Stimulated activated CD4-positive, alpha-beta T cell treated with anti-CD3 and anti-CD28 coated beads, Interleukin-15, amount 100 ng/mL, for 48 hours (primary cell): ENCODE measurements at places on chromosomes 4 and X.

- no peak for DNase-seq
These were observed 129.2 kb downstream of the FAM53A start for GRCh38 chr4:1554876-1555265.

- no peak for DNase-seq
These were observed 151.1 kb upstream of the BCOR start for GRCh38 chrX:40248822-40249221.

DNA sequence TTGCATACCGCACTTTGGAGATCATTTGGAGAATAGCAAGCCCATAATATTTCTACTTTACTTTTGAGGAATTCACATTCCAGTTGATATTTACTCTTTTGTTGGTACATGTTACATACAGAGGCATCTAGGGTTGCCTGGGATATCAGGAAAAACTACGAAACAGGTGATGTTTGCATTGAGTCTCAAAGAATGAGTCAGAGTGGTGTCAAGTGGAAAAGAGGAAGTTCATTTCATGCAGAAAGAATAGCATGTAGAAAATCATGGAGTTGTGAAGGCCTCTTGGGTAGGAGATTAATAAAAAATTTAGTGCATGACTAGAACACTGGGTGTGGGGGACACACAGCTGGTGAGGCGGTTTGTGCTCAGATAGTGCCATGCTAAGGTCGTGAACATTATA lies 33.5 kb upstream of the ELOVL6 start:
- no peak for DNase-seq

- DNase-seq: no peak
These were observed 5.6 kb upstream of the HOPX start for GRCh38 chr4:56686537-56687231.

GRCh38 chr4:30792601-30793000 lies 72.4 kb downstream of the PCDH7 start:
- no peak for DNase-seq

DNA sequence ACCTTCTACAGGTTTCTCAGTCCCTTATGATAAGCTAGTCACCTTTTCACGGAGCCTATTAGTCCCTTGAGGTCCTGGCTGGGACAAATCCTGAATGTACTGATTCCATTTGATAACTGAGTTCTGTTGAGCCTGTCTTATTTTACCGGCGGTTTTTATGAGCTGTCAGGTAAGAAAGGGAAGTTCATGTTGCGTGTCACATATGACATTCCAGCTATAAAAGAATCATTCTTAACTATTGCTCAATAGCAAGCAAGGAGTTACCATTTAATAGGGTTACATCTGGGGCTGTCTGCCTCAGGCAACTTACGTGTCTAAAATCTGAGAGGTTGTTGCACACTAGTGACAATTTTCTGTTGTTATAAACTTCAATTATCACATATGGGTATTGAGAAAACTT lies 394.6 kb downstream of the TECRL start:
- no peak for DNase-seq

- DNase-seq: no peak
These were observed 60.4 kb downstream of the CAMK2D start for GRCh38 chr4:113701169-113701568.

GRCh38 chrX:123749643-123750042 lies 16.8 kb upstream of the THOC2 start:
- no peak for DNase-seq

GRCh38 chr4:122914292-122914904 lies 8.0 kb downstream of the NUDT6 start:
- DNase-seq: no peak

- DNase-seq: no peak
These were observed 5.6 kb downstream of the GPR78 start for GRCh38 chr4:8585721-8586212.

GRCh38 chr4:99755223-99755944 lies 61.2 kb upstream of the DAPP1 start:
- DNase-seq: no peak

DNA sequence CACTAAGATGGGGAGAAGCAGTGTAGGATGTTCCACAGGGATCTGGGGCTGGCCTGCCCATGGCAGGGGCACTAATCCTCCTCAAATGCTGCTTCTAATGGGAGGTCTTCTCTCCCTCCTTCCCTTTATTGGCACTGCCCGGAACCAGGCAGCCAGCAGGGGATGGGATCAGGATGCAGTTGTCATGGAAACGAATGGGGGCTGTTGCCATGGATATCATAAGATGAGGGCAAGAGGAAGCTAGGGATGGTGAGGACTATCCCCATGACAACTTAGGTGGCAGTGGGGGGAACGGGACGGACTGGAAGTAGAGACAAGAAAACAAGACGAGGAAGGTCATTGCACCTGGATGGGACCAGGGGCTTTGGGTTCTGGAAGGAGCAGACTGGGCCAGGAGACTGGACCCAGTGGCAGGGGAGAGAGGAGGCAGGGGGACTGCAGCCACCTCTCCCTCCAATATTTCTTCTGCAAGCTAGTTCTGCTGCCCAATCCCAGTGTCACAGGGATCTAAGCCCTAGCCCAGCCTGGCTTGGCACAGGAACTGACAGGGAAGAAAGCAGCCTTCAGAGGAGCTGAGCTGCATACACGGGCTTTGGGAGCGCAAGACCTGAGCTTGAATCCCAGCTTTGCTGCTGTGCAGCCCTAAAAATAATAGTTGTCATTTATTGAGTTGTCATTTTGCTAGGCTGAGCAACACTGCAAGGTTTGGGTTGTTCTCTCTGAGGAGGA lies 19.0 kb downstream of the IQSEC2 start:
- DNase-seq: no peak

GRCh38 chr4:149245333-149245732 lies 570.3 kb downstream of the IQCM start:
- no peak for DNase-seq

DNA sequence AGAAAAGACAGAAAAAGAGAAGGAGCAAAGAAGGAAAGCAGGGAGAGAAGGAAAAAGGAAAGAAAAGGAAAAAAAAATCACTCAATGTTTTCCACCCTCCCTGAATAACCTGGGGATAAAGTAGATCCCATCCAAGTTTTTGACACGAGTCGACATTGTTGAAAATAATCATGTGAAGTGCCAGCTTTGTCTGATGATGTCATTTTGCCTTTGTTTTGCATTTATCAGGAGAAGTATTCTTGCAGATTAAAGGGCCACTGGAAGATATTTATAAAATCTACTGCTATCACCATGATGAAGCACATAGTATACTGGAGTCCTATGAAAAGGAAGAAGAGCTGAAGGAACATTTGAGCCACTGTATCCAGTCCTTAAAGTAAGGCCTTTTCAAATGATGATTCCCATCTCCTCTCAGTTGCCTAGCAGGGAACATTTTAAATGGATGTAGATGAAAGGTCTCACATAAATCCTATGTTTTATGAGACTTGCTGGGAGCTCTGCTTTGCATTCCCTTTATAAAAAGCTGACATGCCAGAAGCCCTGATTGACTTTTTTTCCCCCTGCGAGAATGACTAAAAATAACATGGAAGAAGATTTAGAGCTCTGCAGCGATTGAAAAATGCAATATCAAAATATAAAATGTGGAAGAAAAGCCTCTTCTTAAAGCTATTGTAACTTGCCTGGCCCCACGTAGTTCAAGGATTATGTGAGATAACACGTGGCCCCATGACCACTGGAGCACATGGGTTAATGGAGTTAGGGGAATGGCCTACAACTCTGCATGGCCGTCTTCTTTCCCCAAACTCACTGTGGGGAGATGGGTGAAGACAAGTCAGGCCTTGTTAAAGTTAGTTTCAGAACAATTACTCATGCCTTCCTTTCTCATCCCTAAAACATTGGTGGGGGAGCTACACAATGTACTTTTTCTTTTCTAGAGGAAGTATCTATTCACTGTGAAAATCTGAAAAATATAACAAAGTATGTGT lies 77.5 kb downstream of the INTS12 start:
- no peak for DNase-seq

DNA sequence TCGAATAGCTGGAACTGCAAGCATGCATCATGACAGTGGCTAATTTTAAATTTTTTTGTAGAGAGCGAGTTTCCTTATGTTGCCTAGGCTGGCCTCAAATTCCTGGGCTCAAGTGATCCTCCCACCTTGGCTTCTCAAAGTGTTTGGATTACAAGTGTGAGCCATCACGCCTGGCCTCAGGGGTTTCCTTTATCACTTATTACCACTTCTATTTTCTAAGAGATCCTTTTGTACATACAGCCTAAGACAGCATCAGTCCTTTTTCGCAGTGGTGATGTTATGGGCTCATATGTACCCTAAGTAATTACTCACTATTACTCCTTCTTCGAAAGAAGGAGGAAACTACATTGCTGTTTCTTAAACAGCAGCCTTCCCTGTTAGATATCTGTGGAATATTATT lies 54.1 kb upstream of the CDKN2AIP start:
- no peak for DNase-seq

DNA sequence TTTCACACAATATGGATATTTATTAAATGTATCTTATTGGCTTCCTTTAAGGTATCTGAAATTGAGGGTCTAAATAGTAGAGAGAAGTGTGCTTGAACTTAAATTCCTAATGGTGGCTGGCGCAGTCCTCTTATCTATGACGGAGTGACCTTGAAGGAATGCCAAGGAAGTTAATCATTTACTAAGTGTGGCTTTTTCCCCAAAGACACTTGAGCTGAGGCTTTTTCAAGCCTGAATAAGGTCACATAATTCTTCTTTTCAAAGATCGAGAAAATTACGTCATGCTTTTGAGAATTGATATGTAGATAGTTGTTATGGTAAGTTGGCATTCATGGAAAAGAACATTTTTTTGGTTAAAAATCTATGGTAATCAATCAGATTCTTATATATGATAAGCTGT lies 11.7 kb upstream of the PRPS2 start:
- DNase-seq: no peak

DNA sequence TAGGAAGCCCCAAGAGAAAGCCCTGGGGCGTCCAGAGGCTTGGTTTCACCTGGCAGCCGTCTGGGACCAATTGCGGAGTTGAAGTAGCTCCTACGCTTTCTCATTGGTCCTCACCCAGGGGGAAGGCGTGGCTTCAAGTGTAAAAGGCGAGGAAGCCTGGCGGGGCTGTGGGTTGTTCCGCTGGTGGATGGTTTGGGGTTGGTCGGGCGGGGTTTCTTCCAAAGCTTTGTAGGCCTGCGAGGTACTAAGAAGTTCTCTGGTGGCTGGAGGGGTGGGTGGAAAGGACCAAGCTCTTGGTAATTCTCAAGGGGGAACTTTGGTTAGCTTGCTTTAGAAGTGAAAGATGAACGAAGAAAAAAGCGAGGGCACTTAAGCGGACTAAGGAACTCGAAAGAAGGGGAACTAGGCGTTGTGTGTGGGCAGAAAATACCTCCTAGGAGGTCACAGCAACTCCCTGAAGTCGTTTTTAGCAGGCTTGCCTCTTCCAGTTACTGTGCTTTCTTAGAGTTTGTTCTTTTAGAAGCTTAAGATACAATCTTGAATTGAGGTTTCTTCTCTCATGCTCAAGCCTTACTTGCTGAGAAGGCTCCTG lies 36.6 kb downstream of the CCNG2 start:
- DNase-seq: peak; percentile 75

DNA sequence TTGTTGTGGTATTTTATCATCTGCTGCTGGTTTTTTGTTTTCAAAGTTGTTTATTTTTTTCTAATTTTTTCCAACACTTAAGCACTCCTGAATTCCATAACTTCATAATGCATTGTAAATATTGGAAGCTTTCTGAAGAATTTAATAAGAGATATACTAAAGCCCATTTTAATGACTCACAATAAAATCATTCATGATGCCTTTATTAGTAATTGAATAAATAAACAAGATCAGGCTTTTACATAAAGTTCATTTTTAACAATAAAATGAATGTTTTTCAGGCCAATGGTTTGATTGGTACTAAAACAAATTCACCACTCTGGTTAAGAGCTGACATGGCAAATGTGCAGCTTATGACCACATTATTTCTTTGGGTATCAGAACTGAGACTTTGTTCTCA lies 408.2 kb upstream of the SMIM31 start:
- no peak for DNase-seq

DNA sequence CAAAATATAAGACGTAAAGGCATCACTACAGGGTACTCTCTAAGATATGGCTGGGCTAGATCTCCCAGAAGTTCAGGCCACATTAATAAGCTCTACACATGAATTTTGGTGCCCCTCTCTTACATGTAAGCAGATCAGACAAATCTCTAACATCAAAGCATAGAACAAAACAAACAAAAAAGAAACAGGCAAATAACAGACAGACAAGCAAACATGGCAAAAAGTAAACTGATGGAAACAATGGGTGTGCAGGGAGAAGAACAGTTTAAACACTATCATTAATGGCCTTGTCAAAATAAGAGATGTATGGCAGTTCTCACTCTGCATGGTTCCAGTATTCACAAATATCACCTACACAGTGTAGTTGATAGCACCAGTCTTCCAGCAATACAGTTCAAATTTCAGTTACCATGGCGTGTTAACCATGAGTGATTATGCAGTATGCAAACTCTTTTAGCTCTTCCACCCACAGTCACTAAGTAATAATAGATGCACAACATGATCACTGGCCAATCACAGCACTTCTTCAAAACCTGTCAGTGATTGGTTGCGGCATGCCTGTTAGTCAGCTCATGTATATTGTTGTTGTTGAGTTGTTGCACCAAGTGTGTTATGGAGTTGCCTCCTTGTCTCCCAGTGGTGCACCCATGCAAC lies 110.7 kb upstream of the TLR3 start:
- no peak for DNase-seq

GRCh38 chr4:181528570-181529184 lies 714.5 kb upstream of the TENM3 start:
- DNase-seq: no peak

- no peak for DNase-seq
These were observed at the start of gene GASK1B for GRCh38 chr4:158172261-158173258. TSS of gene GASK1B (minus strand) at chr4:158173025. CDS start at chr4:158171375, 1,650 bp downstream.

- no peak for DNase-seq
These were observed 67.6 kb downstream of the PJA1 start for GRCh38 chrX:69097451-69098236.

DNA sequence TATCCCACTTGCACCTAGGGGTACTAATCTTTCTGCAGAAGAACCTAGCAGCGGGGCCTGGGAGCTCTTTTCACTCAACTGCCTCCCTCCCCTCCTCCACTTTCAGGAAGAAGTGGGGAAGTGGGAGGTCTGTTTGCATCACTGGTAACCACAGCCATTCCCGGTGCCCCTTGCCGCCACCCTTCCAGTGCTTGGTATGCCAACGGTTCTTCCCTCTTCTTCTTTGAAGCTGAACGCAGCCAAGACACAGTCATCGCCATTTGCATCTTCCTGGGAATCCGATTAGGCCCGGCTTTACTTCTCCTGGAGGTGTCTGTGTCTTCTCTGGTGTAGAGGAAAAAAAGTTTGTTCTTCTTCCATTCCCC lies 47.2 kb upstream of the RBPJ start:
- DNase-seq: no peak

DNA sequence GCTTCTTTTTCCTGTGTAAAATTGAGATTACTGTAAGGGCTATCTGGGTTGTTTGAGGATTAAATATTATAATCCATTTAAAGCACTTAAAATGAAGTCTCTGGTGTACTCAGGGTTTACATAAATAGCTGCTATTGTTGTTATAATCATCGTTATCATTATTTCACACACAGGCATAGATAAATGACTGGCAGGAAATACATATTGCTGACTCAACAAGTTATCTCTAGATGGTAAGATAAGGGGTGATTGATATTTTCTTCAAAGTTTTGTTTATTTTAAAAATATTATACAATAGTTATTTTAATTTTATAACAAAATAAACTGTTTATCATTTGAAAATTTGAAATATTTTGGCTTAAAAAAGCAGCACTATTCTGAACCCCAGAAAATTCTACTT lies 134.3 kb upstream of the DCAF12L2 start:
- no peak for DNase-seq

- no peak for DNase-seq
These were observed 120.1 kb downstream of the NHS start for GRCh38 chrX:17495052-17495451.
